Nephron progenitor cell (in vitro differentiated cells): ENCODE measurements at places on chromosomes 12 and 14.

DNA sequence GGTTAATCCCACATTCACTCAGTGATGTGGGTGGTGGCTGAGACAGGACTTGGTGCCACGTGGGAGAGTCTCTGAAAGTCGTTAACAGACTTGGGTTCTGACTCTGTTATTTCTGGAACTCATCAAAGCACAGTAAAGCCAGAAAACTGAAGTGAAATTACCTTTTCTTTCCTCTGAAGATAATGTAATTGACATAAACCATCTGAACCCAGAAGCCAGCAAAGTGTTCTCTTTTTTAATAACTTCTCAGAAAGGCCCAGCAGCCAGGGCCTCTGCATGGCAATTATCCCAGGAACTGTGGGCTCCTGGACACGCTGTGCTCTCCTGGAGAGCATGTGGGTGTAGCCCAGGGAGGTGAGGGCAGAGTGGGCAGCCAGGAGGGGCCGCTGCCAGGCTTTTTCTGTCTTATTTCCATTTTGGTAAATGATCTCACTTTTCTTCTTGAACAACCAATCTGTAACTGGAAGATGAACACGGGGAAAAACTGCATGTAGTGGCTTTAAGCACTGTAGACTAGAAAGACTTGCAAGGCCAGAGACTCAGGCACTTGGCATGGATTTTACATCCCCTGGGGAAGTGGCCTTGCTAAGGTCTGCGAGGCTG lies 444.1 kb upstream of the TMEM132C start:
- DNase-seq = no peak

DNA sequence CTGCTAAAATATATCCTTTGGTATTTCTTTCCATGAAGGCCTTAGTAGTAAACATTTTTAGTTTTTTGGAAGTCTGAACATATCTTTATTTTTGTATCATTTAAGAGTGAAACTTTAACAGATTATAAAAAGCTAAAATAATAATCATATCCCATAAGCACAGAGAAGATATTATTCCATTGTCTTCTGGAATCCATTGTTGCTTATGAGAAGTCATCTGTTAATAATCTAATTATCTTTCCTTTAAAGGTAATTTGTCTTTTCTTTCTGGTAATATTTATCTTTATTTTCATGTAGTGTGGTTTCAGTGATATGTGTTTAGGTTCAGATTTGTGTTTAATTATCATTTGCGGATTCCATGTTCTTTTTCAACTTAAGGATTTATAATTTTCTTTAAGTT lies 261.7 kb downstream of the MSRB3 start:
- DNase-seq = no peak

- no peak for DNase-seq
These were observed 17.8 kb downstream of the SRRM4 start for GRCh38 chr12:118999107-118999506.

- no peak for DNase-seq
These were observed 27.7 kb upstream of the CALM1 start for GRCh38 chr14:90368946-90369721.

DNA sequence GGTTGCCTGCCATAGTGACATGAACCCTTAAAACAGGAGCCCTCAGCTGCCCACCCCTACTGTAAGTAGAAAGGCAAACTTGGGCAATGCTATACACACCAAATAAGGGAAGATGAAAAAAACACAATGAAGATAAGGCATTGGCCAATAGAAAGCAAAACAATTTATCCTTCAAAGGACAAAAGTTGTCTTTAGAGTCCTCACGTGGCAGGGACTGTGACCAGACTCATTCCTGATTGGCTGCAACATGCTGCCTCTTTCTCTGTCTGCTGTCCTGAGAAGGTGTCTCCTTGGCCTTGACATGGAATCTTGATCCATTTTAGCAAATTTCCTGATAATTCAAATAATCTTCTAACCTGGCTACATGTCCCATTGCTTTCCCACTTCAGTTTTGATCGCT lies 131.9 kb downstream of the GPR135 start:
- no peak for DNase-seq

DNA sequence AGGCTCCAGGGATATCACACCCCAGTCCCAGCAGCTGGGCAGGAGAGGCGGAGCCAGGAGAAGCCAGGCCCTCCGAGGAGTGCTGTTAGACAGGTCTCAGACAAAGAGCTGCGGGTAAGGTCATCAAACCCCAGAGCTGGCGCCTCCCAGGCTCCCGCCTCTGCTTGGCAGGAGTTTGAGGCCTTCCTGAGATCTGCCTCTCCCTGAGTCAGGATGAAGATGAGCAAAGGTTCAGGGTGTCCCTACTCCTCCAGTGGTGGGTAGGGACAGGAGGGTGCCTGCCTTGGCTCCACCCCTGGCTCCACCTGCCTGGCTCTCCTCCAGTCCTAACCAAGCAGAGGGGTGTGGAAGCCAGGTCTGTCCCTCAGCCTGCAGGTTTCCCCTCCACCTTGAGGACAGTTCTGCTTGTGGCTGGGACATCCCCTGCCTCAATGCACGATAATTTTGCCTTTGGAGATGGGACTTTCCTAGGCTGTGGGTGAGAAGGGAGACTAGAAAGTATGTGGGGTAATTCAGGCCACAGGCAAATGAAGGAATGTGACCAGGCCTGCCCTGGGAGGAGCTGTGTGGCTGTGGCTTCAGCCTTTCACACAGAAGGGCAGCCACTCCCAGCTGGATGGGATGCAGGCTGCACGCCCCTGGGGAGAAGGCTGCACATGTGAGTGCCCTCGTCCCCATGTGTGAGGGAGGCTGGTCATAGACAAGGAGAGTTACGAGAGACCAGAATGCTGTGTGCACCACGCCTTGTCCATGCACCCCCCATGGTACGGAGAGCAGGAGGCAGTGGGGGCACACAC lies 2.2 kb downstream of the PLEKHG6 start:
- DNase-seq = peak; percentile 46

DNA sequence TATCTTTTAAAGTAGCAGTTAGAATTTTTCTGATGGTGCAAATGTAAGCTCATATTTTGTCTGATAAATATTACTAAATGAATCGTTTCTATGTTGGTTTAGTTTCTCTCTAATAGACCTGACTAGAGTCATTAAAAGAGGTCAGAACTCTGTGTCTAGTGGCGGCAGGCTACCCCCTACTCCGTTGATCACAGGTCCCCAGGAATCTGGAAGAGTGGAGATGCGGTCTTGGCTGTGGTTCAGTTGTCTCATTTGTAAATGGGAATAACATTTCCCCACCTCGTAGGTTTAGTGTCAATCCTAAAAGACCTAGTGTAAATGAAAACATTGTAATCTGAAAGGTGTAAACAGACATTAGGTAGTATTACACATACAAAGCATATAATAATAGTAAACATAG lies 4.7 kb upstream of the FOXJ2 start:
- DNase-seq = no peak

GRCh38 chr14:75491376-75491978 lies 30.8 kb upstream of the BATF start:
- DNase-seq = no peak

GRCh38 chr14:69012256-69012953 lies 33.3 kb upstream of the ACTN1 start:
- DNase-seq = no peak

GRCh38 chr14:102517392-102518062 lies 8.0 kb upstream of the ANKRD9 start:
- no peak for DNase-seq

- DNase-seq = no peak
These were observed 157.3 kb upstream of the DDHD1 start for GRCh38 chr14:53310412-53310811.
